Heart left ventricle (tissue), 16 donors: ENCODE measurements at places on chromosomes 1 and 21. TPM values are rescaled to one million over a fixed set of nuclear protein-coding genes. Genes with fewer than 3 reads are reported as not detected.

Gene BSND
- total RNA-seq = not detected

Gene CCDC30
- 2.0 TPM for total RNA-seq

Gene TAF13
- total RNA-seq = 53.3 TPM

Gene BCL2L15
- total RNA-seq = 0.20 TPM

Gene ABL2
- 22.0 TPM for total RNA-seq

DNA sequence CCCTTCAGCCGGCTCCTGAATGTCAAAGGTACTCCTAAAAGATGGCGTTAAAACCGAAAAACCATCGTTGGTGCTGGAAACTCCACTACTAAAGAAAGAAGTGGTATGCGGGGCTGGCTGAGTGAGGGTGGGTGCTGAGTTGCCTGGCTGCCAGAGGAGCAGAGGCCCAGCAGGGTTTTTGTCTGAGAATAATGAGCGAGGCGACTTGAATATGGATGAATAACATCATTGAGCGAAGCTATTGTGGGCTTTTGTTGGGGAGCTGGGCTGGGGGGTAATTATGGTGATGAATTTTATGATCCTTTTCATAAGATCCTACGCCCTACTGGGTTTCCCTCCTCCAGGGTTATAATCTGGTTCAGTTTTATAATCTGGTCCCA is 2.0 kb downstream of the PDPN start:
- DNase-seq = no peak
- no peaks in the 10 kb centered on the region for H3K36me3 ChIP-seq
- H3K27ac ChIP-seq = no peak overlapping the region

- H3K4me1 ChIP-seq = peaks cover 63% of the 10 kb centered on the region
- H3K27ac ChIP-seq = peak overlapping the region; percentile 88
- H3K4me3 ChIP-seq = peak overlapping the region; percentile 87
- no peaks in the 10 kb centered on the region for H3K27me3 ChIP-seq
- no peaks in the 10 kb centered on the region for H3K36me3 ChIP-seq
Measured at GRCh38 chr1:201739080-201739479, 89.9 kb upstream of the IPO9 start.

DNA sequence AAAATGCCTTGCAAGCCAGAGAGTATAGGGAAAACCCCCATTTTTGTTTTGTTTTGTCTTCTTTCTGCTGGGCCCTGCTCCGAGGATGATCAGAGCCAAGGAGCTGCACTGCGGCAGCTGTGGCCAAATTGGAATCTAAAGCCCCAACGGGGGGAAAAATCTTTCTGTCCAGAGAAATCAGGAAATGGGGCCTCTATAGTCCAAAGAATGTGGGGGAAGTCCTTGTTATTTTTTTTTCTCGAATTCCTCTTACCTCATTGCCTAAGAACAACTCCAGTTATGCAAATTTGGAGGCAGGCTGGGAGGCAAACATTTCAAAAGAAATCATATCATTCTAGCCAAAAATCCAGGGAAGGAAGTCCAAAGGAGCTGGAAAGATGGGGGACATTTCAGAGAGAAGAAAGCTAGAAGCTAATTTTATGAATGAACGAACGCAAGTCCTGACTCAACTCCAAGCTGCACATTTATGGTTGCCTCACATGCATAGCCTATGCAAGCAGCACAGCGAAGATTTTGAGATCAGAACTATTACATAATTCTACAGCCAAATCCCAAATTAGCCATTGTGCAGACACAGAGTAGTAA is 263.2 kb downstream of the KCTD3 start:
- no peaks in the 10 kb centered on the region for H3K36me3 ChIP-seq
- H3K4me1 ChIP-seq = no peaks in the 10 kb centered on the region
- DNase-seq = no peak
- no peak overlapping the region for H3K27ac ChIP-seq
- H3K4me3 ChIP-seq = no peak overlapping the region

DNA sequence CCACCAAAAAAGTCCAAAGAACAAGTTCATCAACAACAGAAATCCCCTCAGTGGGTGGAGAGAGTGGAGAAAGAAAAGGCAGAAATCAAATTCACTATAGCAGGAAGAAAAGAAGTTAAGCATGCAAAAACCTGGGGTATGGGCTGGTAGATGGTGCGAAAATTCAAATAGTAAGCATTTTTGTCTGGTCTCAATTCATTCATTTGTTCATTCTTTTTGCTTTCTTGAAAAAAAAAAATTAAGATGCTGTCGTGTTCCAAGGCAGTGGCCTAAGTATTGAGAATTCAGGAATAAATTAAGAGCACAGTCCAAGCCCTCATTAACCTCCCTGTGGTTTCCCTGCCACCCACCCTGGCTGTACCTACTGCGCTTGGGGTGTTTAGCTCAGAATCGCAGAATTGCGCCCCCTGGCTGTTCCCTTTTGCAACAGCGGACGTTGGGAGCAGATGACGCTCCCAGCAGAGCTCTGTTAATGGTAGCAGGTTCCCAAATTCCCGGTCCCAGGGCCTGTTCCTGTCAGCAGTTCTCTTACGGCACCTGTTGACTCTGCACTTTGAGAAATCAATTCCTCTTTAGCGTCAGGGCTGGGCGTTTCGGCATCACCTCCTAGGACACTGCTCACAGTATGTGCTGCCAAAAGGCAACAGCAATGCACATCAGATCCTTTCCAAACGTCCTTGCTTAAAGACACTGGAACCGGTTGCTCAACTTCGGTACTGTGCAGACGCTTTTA is 34.0 kb upstream of the SSX2IP start:
- no peak overlapping the region for H3K27ac ChIP-seq
- DNase-seq = no peak
- H3K36me3 ChIP-seq = no peaks in the 10 kb centered on the region
- H3K27me3 ChIP-seq = no peaks in the 10 kb centered on the region
- peaks cover 4% of the 10 kb centered on the region for H3K4me1 ChIP-seq

DNA sequence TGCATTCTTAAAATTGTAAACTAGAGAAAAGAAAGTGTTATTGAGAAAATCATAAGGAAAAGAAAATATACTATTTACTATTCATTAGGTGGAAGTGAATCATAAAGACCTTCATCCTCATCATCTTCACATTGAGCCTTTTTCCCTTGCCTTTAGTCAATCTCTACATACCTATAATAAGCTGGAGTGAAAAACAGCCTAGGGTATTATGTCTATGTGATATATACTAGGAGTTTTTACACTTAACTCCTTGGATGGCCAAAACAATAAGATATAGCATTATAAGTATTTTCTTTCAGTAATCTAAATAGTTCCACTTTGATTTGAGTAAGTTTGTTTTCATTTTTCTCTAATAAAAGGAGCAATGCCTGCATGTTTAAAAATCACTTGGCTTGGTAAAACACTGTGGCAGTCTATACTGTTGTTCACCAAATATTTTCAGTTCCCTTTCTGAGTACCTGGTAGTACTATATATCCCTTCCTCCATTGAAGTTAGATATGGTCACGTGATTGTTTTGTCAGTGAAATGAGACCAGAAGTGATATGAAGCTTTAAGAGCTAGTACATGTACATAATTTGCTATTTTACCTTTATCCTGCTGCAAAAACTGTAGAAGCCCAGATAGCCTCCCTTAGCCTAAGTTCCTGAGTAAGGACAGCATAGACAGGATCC is 78.3 kb downstream of the CLEC20A start:
- H3K27me3 ChIP-seq = no peaks in the 10 kb centered on the region
- no peak for DNase-seq
- H3K36me3 ChIP-seq = peaks cover 9% of the 10 kb centered on the region
- H3K4me3 ChIP-seq = no peak overlapping the region
- H3K27ac ChIP-seq = no peak overlapping the region

DNA sequence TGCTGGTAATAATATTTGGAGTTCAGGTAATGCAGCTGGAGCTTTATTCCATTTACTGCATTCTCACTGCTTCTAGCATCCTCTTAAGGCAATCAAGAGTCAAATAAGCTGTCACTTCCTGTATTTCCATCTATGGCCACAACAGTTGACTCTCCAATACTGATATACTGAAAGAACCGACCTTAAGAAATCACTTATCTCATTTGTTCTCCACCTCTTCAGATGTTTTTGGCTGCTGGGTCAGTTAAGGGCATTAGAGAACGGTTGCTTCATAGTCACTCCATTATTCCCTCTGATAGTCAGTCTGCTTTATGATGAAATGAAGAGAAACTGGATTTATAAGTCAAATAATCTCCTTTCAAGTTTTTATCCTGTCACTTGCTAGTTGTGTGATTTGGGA is 14.2 kb upstream of the RGS4 start:
- no peaks in the 10 kb centered on the region for H3K36me3 ChIP-seq
- DNase-seq = no peak
- no peaks in the 10 kb centered on the region for H3K4me1 ChIP-seq
- no peak overlapping the region for H3K27ac ChIP-seq

DNA sequence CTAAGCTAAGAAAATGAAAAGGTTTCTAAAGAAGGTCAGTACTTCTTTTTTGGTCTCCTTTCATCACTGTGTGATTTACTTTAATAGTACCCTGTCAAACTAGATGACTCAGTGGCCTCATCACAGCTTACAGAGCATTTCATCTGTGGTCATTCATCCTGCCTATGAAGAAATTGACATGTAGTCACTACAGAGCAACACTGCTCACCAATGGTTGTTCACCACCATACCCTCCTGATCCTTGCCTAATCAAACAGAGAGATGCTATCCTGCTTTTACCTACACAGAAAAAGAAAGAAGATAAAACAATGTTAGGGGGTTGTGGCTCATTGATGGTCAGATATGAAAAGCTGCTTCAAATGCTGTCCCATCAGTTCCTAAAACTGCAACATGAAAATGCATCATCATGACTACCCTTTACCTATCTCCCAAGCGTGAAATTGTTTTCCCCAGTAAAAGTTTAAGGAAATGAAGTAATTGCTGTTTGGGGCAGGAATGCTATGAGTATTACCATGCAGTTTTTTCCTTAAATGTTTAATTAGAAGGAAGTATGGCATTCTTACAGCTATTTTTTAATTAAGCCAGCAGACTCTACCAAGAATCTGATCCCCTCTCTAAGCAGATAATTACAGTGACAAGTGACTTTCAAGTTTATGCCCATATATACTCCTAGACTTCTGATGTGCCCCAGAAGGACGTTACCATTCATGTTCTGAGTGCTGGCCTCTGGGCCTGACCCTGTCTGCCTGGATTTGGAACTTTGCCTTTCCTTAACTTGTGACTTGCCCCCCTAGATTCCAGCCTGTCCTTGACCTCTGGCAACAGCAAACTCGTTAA is 46.1 kb upstream of the FBXO28 start:
- H3K27ac ChIP-seq = no peak overlapping the region
- H3K4me1 ChIP-seq = no peaks in the 10 kb centered on the region
- no peaks in the 10 kb centered on the region for H3K36me3 ChIP-seq
- peaks cover 4% of the 10 kb centered on the region for H3K27me3 ChIP-seq
- no peak overlapping the region for H3K4me3 ChIP-seq
- no peak for DNase-seq

GRCh38 chr1:116628448-116628847 is 39.1 kb downstream of the IGSF3 start:
- peak overlapping the region; percentile 52 for H3K27ac ChIP-seq
- no peaks in the 10 kb centered on the region for H3K4me1 ChIP-seq
- H3K4me3 ChIP-seq = no peak overlapping the region
- DNase-seq = no peak
- no peaks in the 10 kb centered on the region for H3K27me3 ChIP-seq
- no peaks in the 10 kb centered on the region for H3K36me3 ChIP-seq

- H3K36me3 ChIP-seq = no peaks in the 10 kb centered on the region
- H3K27me3 ChIP-seq = no peaks in the 10 kb centered on the region
- no peak overlapping the region for H3K4me3 ChIP-seq
- no peaks in the 10 kb centered on the region for H3K4me1 ChIP-seq
- H3K27ac ChIP-seq = no peak overlapping the region
Measured at GRCh38 chr21:44259082-44259705, 2.5 kb downstream of the DNMT3L start.

DNA sequence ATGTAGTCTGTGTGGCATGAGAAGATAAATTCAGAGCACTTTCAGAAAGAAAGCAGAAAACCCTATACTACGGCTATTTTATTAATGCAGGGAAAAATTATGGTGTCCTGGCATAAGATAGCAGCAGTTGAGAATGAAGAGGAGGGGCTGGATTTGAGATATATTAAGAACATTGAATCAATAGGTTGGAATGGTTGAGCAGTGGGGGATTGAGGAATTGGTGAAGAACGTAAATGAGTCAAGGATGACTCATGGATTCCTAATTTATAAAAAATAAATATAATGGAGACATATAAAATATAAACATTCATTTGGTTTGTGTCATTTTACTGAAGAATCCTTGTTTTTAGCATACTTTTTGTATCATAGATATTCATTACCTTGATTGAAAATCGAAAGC is 234.3 kb upstream of the ADAMTS5 start:
- no peaks in the 10 kb centered on the region for H3K27me3 ChIP-seq
- H3K27ac ChIP-seq = no peak overlapping the region
- no peaks in the 10 kb centered on the region for H3K4me1 ChIP-seq
- H3K4me3 ChIP-seq = no peak overlapping the region
- no peak for DNase-seq

- peaks cover 39% of the 10 kb centered on the region for H3K36me3 ChIP-seq
- peaks cover 6% of the 10 kb centered on the region for H3K27me3 ChIP-seq
- H3K4me1 ChIP-seq = peaks cover 15% of the 10 kb centered on the region
- no peak overlapping the region for H3K27ac ChIP-seq
- peak overlapping the region; percentile 49 for H3K4me3 ChIP-seq
Measured at GRCh38 chr1:45327644-45328515, 1.2 kb downstream of the HPDL start.

- H3K27ac ChIP-seq = no peak overlapping the region
Measured at GRCh38 chr1:60376196-60376595, 302.6 kb upstream of the C1orf87 start.
